HEK293T (cell line): ENCODE measurements at places on chromosomes 16 and 17.
A peak's percentile ranks its signal among the peaks of the same experiment; 100 is the strongest.

DNA sequence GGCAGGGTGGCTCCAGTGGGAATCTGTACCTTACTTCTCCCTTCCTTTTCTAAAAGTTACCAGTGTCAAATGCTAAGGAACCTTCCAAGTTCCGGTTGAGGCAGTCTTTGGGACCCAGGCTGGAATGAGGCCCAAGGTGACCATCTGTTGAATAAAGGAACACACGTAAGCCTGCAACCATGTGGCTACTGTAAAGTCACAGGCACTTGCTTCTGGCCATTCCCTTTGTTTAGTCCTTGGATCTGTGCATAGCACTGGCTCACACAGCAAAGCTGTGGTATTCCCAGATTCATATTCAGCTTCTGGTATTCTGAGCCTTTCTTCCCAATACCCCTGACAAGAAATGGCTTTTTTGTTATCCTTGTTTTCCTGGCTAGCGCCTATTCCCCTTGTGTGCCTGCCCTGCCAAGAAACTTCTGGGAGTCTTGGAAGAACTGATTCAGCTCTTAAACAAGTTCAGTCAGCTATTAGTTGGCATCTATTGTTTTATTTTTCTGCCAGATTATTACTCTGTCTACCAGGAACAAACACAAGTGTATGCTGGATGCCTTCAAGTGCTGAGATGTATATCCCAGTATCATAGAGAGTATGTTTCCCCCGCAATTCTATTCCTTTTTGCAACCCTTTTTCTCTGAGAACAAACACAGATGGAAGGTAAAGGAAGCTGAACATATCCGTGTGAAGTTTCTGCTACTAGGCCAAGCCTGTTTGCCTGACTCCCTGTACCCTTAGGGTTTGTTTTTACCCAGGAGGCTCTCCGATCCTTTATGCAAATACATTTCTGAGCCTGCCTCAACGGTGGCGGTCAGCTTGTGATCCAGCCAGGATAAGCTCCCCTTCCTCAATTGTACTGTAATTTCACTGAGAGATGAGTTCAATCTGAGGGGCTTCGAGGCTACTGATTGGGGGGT is 13.2 kb downstream of the TMEM238L start:
- DNase-seq: no peak

GRCh38 chr16:1729445-1729844 is 23.4 kb downstream of the MAPK8IP3 start:
- DNase-seq: no peak

DNA sequence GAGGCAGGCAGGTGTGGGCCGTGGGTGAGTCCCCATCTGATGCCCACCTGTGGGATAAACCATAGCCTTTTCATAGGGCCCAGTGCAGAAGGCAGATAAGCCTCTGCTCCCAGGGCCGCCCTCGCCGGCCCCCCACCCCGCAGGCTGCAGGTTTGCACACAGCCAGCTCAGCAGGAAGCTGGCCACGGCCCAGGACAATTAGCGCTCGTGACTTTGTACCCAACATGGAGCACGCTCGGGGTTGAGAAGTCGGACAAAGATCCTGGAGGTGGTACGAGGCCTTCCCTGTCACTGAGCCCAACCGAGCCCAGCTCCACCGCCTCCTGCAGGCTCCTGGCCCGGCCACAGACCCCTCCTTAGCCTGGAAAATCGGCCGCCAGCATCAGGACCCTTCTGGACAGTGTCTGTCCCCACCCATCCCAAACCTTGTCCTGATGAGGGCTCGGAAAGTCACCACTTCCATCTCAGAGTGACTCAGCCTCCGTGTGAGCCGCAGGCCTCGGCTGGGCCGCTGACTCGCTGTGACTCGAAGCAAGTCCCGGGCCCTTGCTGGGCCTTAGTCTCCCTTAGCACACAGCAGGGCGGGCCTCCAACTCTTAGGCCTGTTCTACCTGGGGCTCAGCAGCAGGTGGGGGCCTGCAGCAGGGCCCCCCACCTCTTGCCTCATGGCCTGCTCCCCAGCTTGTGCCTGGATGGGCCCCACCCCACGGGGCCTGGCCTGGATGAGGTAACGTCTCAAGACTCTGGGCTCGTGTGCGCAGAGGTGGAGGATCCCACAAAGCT is 22.7 kb downstream of the FAM83G start:
- DNase-seq: peak; percentile 56

DNA sequence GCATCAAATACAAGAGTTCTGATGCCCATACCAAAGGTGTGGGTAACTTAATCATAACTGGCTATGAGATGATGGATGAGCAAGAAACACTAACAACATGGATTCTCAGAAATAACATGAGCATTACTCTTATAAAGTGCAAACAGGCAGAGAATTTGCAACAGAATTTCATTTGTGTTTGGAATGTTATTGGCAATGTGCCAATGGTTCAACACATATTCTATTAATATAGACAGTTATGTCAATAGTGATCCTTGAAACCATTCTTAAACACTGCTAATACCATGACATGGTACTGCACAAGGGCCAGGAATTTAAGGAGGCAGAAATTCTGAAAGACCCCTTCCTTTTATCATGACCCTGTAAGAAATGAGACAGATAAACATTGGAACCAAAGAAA is 217.1 kb upstream of the WSB1 start:
- DNase-seq: no peak

GRCh38 chr16:82259731-82260130 is 89.7 kb upstream of the MPHOSPH6 start:
- no peak for DNase-seq

DNA sequence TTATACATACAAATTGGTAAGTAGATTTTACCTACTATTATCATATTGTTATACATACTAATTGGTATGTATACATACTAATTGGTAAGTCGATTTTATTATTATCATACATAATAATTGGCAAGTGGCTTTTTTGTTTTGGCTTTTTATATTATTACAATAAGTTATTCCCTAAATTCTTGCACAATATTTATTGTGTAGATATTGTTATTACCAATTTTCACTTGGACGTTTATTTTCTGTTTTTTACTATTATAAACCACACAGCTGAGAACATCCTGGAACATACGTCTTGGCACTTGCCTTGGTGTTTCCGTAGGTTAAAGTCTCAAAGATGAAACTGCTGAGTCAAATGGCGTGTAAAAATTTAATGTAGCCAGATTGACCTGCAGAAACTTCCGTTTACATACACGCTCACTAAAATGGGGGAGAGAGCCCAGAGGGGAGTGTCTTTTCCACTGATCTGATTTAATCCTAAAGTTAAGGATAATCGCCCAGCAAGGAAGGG is 18.9 kb downstream of the GNGT2 start:
- no peak for DNase-seq

DNA sequence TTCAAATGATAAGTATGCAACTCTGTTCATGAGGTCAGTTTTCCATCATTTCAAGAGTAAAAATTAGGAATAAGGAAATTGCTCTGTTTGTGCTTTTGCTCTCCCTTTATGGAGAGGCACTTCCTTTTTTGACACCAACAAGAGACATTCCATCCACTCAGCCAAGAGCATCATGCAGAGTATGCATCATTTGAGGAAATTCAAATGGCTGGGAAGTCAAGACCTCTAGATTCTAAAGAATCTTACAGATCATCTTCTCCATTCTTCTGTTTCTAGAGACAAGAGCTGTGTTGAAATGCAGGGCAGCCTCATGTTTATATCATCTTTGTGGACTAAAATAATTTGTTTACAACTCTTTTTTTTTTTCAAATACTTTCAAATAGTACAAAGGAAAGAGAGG is 669.4 kb downstream of the CDH11 start:
- DNase-seq: no peak
